ENCODE measurements at places on chromosomes 3 and 15.

DNA sequence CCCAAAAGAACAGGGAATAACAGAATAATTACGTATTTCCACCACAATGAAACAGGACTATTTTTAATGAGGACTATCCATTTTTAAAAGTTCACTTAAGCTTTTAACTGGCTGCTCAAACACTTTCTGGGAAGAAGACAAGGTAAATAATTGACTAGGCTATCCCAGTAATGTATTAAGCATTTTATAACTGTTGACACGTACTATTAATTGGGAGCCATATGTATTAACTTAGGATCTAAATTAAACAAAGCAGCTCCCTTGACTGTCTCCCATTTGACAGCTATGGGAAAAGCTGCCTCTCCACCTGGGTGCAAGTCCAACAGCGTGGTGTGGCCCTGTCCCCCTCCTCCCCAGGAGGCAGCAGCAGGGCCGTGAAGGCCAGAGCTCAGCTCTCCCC lies 36.1 kb downstream of the MYO5C start:
- DNase-seq: no peak

- DNase-seq: no peak
These were observed 2.1 kb downstream of the RPP25 start for GRCh38 chr15:74954515-74954914.

GRCh38 chr3:127546554-127546953 lies 44.0 kb downstream of the TPRA1 start:
- DNase-seq: no peak

GRCh38 chr3:61687206-61687605 lies 125.8 kb downstream of the PTPRG start:
- DNase-seq: no peak

DNA sequence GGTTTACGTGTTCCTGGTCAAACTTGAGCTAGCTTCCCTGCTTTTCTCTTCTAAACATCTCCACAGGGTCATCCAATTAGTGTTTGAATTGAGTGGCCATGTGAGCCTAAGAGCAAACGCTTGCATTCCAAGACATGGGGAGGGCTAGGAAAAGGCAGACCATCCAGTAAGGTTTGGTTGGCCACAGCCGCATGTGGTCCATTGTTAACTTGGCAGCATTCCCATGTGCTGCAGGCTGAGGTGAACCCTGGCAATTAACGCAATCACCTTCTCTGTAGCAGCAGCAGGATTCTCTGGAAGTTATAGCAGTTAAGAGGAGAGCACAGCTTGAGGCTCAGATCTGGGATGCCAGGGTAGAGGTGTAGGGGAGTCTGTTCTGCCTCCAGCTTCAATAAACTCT lies 502.2 kb upstream of the LMCD1 start:
- DNase-seq: no peak

All from Kasumi-1 (cell line).